Neural progenitor cell (in vitro differentiated cells): ENCODE measurements at places on chromosomes 2 and 18. TPM values are rescaled to one million over a fixed set of nuclear protein-coding genes. Genes with fewer than 3 reads are reported as not detected.

The FEV gene
- total RNA-seq: not detected in 2 replicates

DNA sequence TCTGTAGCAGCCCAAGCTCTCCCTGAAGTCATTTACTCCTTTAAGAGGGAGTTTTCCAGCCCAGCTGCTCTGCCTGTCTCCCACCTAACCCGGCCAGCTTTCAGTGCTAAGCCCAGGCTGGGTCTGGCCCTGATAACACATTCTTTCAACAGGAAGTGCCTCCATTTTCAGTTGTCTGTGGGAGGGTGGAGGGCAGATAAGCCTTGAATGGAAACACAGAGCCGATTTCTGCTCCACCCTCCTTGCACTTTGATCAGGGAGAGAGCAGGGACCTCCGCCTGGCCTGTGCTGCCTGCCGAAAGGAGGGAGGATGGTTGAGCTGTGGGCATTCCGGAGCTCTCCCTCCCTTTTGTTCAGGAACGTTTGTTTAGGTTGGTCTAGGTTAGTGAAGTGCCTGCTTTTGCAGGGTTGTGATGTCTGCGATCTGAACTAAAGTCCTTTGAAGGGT lies 24.8 kb downstream of the GATA6 start:
- H3K4me3 ChIP-seq: no peak overlapping the region
- no peak overlapping the region for H3K27ac ChIP-seq
- H3K27me3 ChIP-seq: no peaks in the 10 kb centered on the region
- H3K4me1 ChIP-seq: peaks cover 32% of the 10 kb centered on the region
- DNase-seq: peak; percentile 55
- no peaks in the 10 kb centered on the region for H3K36me3 ChIP-seq

- peaks cover 5% of the 10 kb centered on the region for H3K36me3 ChIP-seq
- no peaks in the 10 kb centered on the region for H3K4me1 ChIP-seq
- no peak overlapping the region for H3K4me3 ChIP-seq
- H3K27ac ChIP-seq: no peak overlapping the region
These were observed 132.3 kb upstream of the PGAP1 start for GRCh38 chr2:197058777-197059300.

GRCh38 chr18:61820882-61821281 lies 71.9 kb downstream of the RNF152 start:
- no peaks in the 10 kb centered on the region for H3K36me3 ChIP-seq
- no peak overlapping the region for H3K27ac ChIP-seq
- no peaks in the 10 kb centered on the region for H3K4me1 ChIP-seq
- H3K4me3 ChIP-seq: no peak overlapping the region
- no peaks in the 10 kb centered on the region for H3K27me3 ChIP-seq

DNA sequence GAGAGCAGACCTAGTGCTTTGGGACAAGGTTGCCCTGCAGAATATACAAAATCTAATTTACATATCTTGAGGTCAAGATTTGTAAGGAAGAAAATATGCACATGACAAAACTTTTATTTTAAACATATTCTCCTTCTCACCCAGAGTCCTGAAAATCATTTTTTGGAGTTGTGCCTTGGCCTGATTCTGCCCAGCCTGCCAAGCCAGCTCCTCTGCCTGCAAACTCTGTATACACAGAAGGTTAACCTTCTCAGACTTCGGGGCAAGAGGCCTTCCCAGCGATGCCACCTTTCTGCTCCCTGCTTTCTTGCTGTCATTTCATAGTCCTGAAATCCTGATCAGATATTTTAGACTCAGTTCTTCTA lies 95.8 kb upstream of the CAVIN2 start:
- H3K36me3 ChIP-seq: no peaks in the 10 kb centered on the region
- DNase-seq: no peak
- H3K27me3 ChIP-seq: no peaks in the 10 kb centered on the region

DNA sequence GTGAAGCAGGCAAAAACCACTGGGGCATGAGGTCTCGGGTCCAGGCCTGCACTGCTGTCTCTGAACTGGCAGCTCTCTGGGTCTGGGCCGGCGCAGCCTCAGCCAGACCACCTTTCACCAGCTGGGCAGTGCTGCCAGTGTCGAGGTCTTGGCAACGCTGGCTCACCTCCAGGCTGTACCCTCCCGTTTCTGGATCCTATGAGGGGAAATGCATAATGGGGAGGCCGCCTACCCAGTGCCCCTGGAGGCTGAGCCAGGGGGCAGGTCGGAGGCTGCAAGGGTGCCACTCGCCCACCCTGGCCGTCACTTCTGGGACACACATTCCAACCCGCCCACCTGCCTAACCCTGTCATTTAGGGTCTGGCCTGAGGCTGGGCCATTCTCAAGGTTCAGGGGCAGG lies 24.6 kb downstream of the KIF1A start:
- no peak for DNase-seq
- no peaks in the 10 kb centered on the region for H3K36me3 ChIP-seq
- no peaks in the 10 kb centered on the region for H3K27me3 ChIP-seq
- H3K27ac ChIP-seq: no peak overlapping the region

- H3K27me3 ChIP-seq: no peaks in the 10 kb centered on the region
- H3K4me3 ChIP-seq: no peak overlapping the region
- peaks cover 10% of the 10 kb centered on the region for H3K4me1 ChIP-seq
- DNase-seq: peak; percentile 63
These were observed 221.4 kb downstream of the NDUFA10 start for GRCh38 chr2:239803766-239804115.

The DAPL1 gene
- total RNA-seq: not detected in 2 replicates

The PASK gene
- 20.3 and 35.1 TPM in 2 replicates for total RNA-seq

DNA sequence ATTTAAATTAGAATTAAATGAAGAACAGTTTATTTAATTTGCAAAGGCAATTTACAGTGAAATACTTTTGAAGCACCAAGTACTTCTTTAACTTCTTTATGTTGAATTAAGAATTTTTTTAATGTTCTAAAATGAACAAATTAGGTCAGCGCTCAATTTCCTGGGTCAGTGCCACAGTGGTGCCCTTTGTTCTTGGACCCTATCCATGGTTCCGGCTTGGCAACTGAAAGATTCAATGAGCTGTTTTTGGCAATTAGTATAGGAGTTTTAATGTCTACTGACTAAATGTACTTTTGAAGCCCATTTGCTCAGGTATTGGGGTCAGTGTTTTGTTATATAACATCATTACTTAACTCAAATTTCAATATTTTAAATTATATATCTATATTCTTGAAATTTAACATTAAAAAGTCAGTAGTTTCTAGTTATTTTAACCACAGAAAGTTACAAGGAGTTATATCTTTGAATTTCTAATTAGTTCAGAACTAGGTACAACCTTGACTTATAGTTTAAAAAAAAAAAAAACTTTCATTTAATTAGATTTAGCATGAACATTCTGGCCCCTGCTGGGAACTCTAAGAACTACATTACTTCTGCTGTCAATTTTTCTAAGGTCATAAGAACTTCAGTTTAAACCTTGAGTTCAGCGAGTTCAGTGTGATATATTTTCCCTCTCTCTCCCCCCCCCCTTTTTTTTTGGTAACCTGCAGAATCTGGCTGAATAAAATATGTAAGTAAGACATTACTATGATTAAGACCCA lies 7.6 kb upstream of the MSTN start:
- no peaks in the 10 kb centered on the region for H3K36me3 ChIP-seq
- peak; percentile 63 for DNase-seq
- no peaks in the 10 kb centered on the region for H3K27me3 ChIP-seq
- H3K4me3 ChIP-seq: no peak overlapping the region
